Activated CD4-positive, alpha-beta T cell treated with anti-CD3 and anti-CD28 coated beads, Interleukin-2, amount 50 U/mL, for 16 hours (primary cell): ENCODE measurements at places on chromosomes 6 and 20.

- peak; percentile 50 for DNase-seq
These were observed 520.8 kb downstream of the EPM2A start for GRCh38 chr6:145214570-145214969.

- DNase-seq: no peak
These were observed 251.1 kb upstream of the TBX18 start for GRCh38 chr6:85015396-85015990.

DNA sequence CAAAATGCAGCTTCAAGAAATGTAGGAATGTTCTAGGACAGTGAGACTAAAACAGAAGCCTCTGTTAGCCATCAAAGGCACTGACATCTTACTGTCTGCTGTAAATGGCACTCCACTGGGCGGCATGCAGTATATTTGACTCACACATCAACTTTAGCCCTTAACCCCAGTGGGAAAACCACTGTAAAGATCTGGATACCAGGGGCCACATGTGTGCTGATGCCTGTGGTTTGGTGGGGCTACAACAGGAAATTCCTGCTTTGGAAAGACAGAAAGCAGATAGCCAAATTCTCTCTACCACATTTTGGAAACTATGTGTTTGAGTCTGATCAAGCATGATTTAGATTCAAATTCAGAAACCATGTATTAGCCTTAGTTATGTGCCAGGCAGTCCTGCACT is 4.3 kb downstream of the PFDN4 start:
- no peak for DNase-seq

GRCh38 chr6:19643713-19644112 is 193.5 kb upstream of the ID4 start:
- DNase-seq: no peak

DNA sequence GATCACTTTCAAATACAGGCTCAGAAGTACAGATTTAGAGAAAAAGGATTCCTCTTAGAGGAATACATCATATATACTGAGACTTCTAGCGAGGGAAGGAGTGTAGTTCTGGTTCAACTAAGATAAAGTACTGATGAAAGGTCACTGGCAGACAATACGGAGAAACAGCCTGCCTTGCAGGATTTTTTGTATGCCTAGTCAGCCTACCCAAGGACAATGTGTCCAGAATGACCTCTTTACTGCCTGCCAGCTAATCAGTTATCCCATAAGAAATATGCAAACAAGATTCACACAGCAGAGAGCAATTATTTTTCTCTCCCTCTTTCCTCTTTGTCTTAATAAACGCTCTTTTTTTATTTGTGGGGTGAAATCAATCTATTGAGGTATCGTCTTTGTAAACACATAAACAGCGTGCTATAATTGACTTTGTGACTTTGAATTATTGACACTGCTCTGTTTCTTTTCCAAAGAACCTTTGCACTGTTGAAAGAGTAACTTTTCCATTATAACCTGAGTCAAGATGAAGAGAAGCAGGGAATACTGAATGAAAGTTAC is 1.4 kb upstream of the TSPYL4 start:
- DNase-seq: no peak

DNA sequence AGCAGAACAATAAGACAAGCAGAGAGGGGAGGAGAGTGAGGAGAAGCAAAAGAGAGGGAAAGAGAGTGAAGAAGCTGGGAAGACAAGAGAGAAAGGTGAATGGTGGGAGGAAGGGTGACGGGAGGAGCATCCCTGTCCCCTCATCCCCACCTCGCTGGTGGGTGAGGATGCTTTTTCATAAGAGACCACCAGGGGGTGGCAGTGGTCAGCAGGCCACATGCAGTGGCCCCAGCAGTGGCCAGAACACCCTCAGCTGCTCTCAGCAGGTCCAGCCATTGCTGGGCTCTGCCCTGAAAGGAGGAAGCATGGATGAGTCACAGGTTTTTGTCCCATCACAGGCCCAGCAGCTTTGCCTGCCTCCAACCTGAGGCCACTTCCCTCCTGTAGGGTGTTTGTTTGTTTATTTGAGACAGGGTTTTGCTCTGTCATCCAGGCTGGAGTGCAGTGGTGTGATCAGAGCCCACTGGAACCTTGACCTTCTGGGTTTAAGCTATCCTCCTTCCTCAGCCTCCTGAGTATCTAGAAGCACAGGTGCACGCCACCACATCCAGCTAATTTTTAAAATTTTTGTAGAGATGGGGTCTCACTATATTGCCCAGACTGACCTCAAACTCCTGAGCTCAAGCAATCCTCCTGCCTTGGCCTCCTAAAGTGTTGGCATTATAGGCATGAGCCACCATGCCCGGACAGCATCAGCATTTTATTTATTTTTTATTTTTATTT is 24.0 kb downstream of the FGD2 start:
- peak; percentile 75 for DNase-seq

DNA sequence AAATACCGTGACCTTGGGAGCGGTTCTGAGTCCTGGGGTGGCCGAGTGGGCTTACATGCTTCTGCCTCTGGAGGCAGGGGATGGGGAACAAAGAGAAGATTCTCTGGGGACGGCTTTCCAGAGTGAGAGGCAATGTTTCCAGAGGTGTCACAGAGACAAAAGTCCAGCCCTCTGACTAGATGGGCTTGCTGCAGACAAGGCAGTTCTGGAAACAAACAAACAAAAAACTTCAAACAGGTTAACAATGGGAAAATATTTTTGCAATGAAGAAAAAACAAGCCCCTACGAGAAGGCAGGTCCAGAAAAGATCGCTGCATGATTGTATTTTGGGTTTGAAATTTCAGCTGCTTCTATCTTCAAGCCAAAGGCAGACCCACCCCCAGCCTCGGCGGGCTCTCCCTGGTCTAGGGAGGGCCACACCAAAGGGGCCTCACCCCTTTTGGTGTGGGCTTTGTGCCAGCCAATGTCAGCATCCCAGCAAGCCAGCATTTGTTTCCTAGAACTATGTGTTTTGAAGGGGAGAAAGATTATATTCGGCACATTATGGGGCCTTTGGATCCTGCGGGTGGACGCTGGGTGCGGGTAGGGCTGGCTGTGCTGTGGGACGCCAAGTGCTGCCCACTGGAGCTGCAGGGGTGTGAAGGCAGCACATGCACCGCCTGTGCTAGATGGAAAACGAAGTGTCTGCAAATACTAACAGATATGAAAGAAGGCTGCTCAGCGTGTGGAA is 42.9 kb downstream of the RIOK1 start:
- no peak for DNase-seq

GRCh38 chr6:130615816-130616215 is 211.4 kb upstream of the SMLR1 start:
- DNase-seq: no peak

- no peak for DNase-seq
These were observed 1.1 kb downstream of the TBP start for GRCh38 chr6:170555305-170555704.

- no peak for DNase-seq
These were observed 27.2 kb upstream of the KIF25 start for GRCh38 chr6:167970230-167970629.

DNA sequence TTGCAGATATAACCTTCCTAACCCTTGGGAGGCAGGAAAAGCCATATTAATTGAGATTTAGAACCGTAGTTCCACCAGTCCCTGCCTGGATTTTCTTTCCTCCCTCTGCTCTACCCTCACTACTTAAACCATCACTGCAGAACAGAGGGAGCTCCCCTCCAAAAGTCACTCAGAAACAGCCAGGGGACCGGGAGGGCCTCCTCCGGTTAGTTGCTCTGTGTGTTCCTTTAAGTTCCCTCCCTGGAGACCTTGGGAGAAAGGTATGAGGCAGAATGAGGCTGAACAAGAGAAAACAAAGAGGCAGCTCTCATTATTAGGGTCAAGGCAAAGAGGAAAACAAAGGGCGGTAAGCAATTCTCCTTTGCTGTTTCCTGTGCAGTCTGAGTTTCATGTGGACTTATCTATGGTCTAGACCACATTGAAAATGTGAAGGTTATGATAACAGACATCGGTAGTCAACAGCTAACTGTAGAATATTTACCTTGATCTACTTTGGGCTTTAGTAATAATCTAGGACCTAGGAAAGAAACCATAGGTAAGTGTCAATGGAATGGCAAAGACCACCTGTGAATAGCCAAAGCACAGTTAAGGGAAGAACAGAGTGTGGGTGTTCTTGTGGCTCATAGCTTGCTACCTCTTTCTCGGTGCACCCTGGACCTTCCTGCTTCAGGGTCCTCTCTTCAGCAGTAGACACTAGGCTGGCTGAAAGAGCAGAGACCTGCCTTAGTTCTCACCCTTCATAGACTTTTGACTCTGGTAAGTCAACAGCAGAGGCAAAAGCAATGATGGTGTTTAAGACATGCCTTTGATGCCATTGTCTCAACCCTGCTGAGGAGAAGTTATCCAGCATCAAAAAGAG is 250.9 kb upstream of the CITED2 start:
- no peak for DNase-seq

GRCh38 chr6:53474010-53474409 is 70.9 kb downstream of the GCLC start:
- no peak for DNase-seq

- no peak for DNase-seq
These were observed 24.8 kb downstream of the TMX4 start for GRCh38 chr20:7994809-7995208.

- DNase-seq: no peak
These were observed 15.0 kb downstream of the FOXA2 start for GRCh38 chr20:22569353-22569752.

- DNase-seq: no peak
These were observed 38.1 kb upstream of the UST start for GRCh38 chr6:148708707-148709106.
